Fibroblast of pulmonary artery (primary cell): ENCODE measurements at places on chromosomes 5 and 9.
A peak's percentile ranks its signal among the peaks of the same experiment; 100 is the strongest.

- no peak for DNase-seq
These were observed 228.3 kb downstream of the ARHGAP26 start for GRCh38 chr5:142998316-142999020.

DNA sequence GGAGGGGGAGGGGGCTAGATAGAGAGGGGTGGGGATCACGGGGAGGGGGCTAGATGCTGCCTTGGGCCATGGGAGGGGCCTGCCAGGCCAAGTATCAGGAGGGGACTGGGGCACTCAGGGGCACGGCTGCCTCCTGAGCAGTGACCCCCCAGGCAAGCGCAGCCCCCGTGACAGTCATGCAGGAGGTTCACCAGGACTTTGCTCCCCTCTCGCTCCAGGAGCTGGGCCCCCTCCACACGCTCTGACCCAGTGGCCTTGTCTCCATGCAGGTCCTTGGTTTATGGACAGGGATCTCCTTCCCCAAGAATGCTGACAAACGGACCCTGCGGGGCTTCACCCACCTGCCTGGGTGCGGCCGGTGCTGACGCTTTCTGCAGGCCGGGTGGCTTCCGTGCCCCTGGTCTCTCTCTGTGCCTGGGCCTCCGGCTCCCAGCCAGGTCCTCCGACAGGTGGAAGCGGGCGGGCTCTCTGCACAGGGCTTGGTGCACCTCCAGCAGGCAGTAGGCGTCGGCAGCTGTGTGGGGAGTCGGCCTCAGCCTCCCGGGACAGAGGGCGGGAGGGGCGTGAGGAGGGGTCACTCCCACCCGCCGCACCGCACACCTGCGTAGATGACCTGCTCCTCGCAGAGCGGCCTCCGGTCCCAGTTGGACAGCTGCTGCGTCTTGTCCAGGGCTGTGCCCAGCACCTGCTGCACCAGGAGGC lies 46.8 kb upstream of the NRARP start:
- DNase-seq = no peak

GRCh38 chr9:89000371-89000781 lies 9.1 kb downstream of the S1PR3 start:
- DNase-seq = no peak

- no peak for DNase-seq
These were observed 21.4 kb upstream of the PITX1 start for GRCh38 chr5:135055396-135055795.

DNA sequence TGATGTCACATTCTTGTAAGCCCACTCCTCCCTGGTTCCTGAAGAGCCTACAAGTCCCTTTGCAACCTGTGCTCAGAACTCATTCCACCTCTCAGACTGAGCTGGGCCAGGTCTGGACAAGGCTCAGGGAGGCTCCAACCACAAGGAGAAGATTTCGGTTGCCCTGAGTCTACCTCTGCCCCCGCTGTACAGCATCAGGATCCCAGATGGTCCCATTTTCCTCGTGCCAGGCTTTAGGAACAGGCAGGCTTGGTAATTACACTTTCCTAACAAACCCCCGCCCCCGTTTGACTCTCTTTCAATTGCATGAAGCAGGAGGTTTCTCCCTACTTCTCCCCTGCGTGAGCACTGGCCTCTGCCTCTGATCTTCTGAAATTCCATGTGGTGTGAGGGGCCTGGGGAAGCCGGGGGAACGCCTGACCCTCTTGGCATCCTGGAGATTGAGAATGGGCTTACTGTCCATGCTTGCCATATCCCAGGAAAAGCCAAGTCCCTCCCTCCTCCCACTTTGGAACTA lies 86.9 kb upstream of the CTNNA1 start:
- no peak for DNase-seq

DNA sequence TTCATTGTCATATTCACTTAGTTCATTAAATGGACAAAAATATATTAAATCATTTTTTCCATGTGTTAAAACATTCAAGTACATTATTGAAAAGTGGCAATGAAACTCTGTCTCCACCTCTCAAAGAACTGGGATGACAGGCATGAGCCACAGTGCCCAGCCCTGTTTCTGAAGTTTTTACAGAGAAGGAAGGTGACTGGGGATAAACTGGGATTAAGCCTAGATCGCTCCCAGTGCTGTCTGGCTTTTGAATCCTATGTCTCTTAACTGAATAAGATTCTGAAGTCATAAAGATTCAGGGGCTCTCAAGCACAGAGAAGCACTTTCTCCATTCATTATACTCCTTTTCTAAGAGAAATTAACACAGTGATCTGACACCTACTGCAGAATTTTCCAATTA lies 88.3 kb downstream of the SLC38A9 start:
- DNase-seq = no peak

- no peak for DNase-seq
These were observed 157.7 kb downstream of the SLF1 start for GRCh38 chr5:94776167-94776566.

GRCh38 chr9:100352201-100352726 lies 478 bp downstream of the TEX10 start:
- no peak for DNase-seq

GRCh38 chr5:152593388-152593787 lies 188.3 kb upstream of the NMUR2 start:
- DNase-seq = no peak

- no peak for DNase-seq
These were observed 943 bp downstream of the SFXN1 start for GRCh38 chr5:175479125-175479881.

- DNase-seq = no peak
These were observed 37.2 kb downstream of the SAR1B start for GRCh38 chr5:134595458-134595838.

DNA sequence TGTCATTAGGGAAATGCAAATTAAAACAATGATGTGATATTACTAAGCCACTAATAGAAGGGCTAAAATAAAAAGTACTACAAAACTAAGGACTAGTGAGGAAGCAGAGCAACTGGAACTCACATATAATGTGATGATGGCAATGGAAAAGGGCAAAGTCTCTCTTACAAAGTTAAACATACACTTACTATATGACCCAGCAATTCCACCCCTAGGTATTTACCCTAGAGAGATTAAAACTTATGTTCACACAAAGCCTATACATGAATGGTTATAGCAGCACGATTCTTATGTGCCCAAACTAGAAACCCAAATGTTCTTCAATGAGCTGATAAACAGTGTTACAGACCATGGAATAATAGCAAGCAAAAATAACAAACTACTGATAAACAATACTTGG lies 643.7 kb downstream of the TLE1 start:
- no peak for DNase-seq

GRCh38 chr5:132979367-132979940 lies 16.0 kb upstream of the AFF4 start:
- peak; percentile 4 for DNase-seq

GRCh38 chr5:156759156-156759555 lies 90.9 kb upstream of the PPP1R2B start:
- DNase-seq = no peak

- DNase-seq = no peak
These were observed 10.4 kb upstream of the CXCL14 start for GRCh38 chr5:135589152-135589551.

- no peak for DNase-seq
These were observed 5.0 kb upstream of the RNF44 start for GRCh38 chr5:176542135-176542595.

- no peak for DNase-seq
These were observed 1899.5 kb downstream of the MAT2B start for GRCh38 chr5:165404917-165405316.
